DMS 273 treated with DMSO at 0.1 percent for 48 hours (cell line): ENCODE measurements at places on chromosomes 11 and 22.

DNA sequence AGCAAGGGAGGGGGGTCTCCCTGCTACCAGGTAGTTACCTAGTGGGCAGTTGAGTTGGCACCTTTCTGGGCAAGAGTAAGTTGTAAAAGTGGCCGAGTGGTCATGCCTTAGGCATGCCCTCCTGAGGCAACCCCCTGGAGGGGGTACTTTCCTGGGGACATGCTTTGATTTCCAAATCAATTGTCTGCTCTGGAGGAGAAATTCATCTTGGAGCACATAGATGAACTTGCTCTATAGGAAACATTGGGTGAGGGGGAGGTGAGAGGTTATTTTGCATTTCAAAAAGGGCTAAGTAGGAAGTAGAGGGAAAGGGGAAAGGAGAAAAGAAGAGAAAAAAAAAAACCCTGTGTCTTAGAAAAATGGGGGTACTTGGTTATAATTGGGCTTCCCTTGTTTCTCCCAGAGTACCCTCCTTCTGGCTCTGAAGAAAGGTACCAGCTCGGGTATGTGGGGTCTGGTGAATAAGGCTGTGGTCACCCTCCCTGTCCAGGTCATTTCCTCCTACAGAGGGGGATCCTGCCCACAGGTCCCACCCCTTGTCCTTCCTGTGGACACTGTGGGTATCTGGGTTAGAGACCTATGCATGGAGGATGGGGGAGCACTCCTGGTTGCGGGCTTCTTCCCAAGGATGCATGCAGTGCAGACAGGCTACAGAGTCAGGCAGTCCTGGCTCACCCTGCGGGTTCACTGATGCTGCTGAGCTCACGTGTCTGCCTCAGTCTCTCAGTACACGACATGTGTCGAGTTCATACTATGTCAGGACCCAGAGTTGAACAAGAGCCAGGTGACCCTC, 193.5 kb downstream of the MYO18B start:
- no peak for DNase-seq

- DNase-seq: no peak
These were observed 34.4 kb downstream of the MCAM start for GRCh38 chr11:119282495-119282894.

DNA sequence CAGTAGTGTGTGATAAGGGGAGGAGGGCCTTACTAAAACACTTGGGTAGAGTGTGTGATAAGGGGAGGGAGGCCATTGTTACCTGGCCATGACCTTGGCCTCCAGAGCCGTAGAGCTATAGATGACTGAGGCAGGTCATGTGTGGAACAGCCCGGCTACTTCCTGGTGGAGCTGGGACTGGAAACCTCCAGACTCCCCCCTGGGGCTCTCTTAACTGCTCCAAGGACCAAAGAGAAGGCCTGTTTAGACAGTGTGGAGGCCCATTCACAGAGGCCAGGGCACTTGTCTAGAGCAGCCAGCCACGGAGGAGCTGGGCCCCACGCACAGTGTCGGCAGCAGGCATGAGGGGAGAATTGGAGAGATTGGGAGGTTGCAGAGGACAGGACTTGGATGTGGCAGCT, 12.5 kb upstream of the MICALL1 start:
- DNase-seq: no peak

DNA sequence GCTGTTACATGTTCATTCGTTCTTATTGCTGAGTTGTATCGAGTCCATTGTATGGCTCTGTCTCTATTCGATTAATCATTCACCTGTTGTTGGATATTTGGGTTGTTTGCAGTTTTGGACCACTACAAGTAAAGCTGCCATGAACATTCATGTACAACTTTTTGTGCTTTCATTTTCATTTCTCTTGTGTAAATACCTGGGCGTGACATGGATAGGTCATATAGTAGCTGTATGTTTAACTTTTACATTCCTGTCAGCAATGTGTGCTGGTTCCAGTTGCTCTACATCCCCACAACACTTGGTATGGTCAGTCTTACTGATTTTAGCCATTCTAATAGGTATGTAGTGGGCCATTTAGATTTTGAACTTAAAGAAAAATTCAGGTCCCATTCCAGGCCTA, 194.2 kb upstream of the PLET1 start:
- no peak for DNase-seq

DNA sequence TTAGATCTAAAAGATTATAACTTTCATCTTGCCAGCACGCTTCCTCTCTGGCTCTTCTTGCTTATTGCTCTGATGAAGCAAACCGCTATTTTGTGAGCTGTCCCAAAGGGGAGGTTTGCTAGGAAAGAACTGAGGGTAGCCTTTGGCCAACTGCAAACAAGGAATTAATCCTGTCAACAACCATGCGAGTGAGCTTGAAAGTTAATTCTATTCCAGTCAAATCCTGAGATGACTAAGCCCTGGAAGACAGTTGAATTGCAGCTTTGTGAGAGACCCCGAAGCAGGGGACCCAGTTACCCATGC, 10.3 kb upstream of the RNF141 start:
- no peak for DNase-seq

DNA sequence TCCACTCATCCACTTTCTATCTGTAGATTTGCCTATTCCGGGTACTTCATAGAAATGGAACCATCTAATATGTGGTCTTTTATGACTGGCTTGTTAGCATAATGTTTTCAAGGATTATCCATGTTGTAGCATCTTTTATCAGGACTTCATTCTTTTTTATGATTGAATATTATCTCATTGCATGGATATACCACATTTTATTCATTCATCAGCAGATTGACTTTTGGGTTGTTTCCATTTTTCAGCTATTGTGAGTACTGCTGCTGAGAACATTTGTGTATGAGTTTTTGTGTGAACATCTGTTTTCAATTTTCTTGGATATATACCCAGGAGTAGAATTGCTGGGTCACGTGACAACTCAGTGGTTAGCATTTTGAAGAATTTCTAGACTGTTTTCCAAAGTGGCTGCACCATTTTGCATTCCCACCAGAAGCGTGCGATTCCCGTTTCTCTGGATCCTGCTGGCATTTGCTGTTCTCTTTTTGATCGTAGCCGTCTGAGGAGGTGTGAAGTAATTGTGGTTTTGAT, 8.9 kb downstream of the DERL3 start:
- DNase-seq: no peak

GRCh38 chr11:121727942-121728341, 275.2 kb upstream of the SORL1-AS1 start:
- no peak for DNase-seq
